ENCODE measurements at places on chromosomes 11 and 22. TPM values are rescaled to one million over a fixed set of nuclear protein-coding genes. Genes with fewer than 3 reads are reported as not detected.

RIN1 gene
- 18.7 TPM for total RNA-seq

DEUP1 gene
- total RNA-seq: not detected

MUC15 gene
- total RNA-seq: not detected

- no peak for DNase-seq
Measured at GRCh38 chr11:123330948-123331347, 99.1 kb upstream of the GRAMD1B start.

- DNase-seq: no peak
Measured at GRCh38 chr11:69142895-69143294, 12.8 kb upstream of the SMIM38 start.

GRCh38 chr11:56841210-56841810, 92.8 kb upstream of the OR9G4 start:
- peak; percentile 33 for DNase-seq
